Activated T-helper 1 cell treated with anti-CD3 and anti-CD28 coated beads, Interleukin-2, amount 50 U/mL, for 16 hours (primary cell): ENCODE measurements at places on chromosomes 1 and 21.

DNA sequence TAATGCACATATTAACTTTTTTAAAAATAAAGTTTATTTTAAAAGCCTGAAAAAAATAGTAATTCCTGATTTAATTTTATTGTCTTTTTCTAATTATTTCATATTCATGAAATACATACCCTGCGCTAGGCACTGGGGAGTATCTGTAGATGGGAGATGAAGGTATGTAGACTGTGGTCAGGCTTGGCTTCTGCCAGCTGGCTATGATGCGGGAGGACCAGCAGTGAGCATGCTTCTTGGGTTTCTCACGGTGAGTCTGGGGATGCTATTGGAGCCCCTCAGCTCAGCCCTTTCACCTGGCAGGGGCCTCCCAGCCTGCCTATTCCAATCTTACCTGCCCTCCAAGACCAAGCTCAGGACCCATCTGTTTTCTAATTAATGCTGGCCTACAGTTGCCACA lies 138.4 kb downstream of the NOS1AP start:
- DNase-seq: no peak

DNA sequence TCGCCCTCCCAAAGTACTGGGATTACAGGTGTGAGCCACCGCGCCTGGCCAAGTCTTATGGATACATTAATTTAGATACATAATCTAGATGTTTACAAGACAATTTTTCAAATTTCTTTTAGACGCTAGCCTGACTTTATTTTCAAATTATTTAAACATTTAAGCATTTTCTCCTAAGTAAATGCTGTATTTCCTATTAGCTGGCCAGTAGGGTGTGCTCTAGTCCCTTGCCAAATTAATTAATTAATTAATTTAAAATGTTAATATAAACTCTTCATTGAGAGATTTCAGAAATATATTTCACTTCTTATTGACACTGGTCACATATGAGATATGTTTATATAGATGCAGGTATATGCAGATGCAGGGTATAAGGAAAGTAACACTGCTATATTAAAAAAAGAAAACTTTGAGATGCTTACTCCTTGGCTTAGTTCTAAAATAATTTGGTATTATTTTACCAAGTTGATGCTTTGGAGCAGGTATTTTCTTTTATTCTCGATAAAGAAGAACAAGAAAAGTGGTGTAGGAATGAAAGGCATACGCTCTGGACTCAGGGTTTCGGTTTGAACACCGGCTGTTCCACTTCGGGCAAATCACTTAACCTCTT lies 5.2 kb upstream of the ERRFI1 start:
- DNase-seq: no peak

DNA sequence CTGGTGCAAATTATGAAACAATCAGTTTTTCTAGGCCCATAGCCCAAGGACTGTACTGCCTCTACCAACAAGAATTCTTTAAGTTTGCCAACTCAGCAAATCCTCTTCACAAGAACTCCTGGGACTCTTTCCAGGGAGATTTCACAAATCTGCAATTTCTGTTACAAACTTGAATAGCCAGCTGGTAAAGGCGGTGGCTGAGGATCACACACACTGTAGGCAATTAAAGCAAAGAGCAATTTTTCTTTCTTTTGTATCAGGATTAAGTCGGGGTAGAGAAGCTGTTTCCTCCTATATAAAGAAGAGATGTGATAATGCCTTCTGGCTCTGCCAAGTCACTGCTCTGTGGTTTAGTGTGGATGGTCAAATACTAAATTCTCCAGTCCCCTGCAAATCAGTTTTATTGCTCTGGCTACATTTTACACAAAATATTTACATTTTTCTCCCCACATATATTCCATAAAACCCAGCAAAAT lies 1.7 kb downstream of the ALDH9A1 start:
- DNase-seq: no peak

- no peak for DNase-seq
Measured at GRCh38 chr1:46643368-46643775, 24.8 kb downstream of the ATPAF1 start.

GRCh38 chr21:16022921-16023320 lies 293.1 kb downstream of the USP25 start:
- DNase-seq: no peak

- no peak for DNase-seq
Measured at GRCh38 chr21:34061983-34062382, 11.4 kb upstream of the MRPS6 start.

GRCh38 chr1:34478515-34479076 lies 276.3 kb upstream of the GJB5 start:
- DNase-seq: no peak

GRCh38 chr1:29629814-29630516 lies 393.6 kb downstream of the PTPRU start:
- DNase-seq: no peak

GRCh38 chr1:171929121-171929520 lies 87.8 kb downstream of the DNM3 start:
- DNase-seq: no peak
